M059J (cell line): ENCODE measurements at places on chromosomes 5 and 9. TPM values are rescaled to one million over a fixed set of nuclear protein-coding genes. Genes with fewer than 3 reads are reported as not detected.

The CHSY3 gene
- 0.02 TPM in 1 of 2 replicates, not detected in the other for total RNA-seq

The ASTN2 gene
- total RNA-seq: 4.2 and 4.3 TPM in 2 replicates

GRCh38 chr9:20042128-20042711, 253.4 kb upstream of the SLC24A2 start:
- no peak for DNase-seq

- peak; percentile 24 for DNase-seq
Observed at GRCh38 chr5:43400082-43400481, 12.1 kb downstream of the CCL28 start.

DNA sequence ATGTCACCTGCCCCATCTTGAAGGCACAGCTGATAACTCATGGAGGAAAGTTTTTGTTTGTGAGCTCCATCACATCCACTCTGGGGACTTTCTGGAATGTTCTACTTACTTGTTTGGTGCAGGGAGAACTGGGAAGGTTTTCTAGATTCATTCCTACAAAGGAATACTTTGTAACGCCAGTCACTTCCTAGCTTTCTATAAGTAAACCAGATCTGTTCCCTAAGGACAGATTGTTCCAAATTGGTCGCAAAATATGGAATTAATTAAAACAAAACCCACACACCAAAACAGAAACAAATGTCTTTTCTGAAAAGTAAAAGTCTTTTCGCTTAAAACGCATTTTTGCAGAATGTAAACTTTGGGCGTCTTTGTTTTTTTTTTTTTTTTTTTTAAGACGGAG, 167.6 kb downstream of the PDZD2 start:
- DNase-seq: no peak

DNA sequence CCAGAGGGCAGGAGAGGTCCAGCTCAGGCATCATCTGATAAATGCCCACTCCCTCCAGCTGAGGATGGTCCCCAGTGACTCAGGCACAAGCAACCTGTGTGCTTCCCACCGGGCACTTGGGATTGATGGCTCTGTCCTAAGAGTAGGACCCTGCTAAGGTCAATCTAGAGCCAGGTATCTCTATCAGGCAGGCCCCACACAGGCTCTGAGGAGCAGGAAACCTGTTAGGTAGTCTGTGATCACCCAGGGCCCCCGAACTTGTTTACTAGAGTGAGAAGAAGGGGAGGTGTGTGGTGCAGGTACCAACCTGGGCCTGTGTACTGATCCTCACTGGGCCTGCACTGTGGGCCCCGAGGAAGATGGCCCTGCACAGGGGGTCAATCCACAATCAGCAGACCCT, 119.6 kb upstream of the FSTL4 start:
- no peak for DNase-seq

GRCh38 chr5:81549123-81549522, 155.2 kb upstream of the ACOT12 start:
- no peak for DNase-seq

DNA sequence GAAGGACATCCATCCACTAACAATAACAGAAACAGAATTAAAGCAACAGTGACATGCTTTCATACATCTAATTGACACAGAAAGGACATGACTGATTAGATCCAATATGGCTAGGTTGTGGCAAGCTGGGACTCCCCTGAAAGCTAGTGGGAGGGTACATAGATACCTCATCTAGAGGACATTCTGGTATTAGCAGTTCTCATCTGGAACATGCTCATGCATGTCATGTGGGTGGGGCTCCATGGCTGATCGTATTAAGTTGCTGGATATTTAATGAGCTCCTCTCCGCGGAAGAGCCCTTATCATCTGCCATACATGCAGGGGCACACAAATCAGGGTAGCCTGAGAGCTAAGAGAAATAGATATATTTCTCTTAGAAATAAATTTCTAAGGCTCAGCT, 358.9 kb downstream of the ICE1 start:
- no peak for DNase-seq
